COLO829 (cell line): ENCODE measurements at places on chromosomes 2 and 18.

DNA sequence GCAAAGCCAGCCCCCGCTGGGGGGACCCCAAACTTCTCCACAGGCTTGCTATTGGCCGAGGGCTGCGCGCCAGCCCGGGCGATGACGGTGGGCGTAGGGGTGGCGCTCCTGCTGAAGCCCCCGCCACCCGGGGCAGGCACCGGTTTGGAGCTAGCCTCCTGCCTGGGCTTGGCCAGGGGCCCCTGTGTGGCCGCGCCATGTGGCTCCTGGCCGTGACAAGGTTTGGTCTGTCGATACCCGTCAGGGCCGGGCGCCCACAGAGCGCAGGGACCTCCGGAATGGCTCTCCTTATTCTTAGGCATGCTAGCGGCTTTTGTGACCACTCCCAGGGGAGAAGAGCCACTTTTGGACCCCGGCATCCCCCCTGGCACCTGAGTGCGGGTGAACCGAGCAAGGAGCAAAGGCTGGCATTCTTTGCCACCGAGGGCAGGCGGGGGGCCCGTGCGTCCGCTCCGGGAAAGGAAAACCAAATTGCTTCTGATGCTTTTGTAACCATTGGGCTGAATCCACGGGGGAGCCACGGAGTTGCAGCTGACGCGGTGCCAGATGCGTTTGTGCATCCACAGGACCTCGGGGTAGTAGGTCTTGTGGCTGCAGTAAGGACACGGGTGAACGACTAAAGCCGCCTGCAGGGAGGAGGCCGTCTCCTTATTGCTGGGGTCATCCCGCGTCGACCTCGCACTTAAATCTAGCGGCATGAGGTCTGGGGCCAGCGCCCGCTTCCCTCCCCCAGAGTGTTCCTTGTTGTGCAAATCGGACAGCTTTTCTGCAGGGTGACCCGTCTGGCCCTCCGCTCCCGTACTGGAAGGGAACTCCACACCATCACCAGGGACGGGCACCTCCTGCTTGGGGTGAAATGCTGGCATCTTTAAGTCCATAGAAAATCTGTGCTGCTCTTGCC, 115.6 kb downstream of the ZNF516 start:
- DNase-seq, result no peak

DNA sequence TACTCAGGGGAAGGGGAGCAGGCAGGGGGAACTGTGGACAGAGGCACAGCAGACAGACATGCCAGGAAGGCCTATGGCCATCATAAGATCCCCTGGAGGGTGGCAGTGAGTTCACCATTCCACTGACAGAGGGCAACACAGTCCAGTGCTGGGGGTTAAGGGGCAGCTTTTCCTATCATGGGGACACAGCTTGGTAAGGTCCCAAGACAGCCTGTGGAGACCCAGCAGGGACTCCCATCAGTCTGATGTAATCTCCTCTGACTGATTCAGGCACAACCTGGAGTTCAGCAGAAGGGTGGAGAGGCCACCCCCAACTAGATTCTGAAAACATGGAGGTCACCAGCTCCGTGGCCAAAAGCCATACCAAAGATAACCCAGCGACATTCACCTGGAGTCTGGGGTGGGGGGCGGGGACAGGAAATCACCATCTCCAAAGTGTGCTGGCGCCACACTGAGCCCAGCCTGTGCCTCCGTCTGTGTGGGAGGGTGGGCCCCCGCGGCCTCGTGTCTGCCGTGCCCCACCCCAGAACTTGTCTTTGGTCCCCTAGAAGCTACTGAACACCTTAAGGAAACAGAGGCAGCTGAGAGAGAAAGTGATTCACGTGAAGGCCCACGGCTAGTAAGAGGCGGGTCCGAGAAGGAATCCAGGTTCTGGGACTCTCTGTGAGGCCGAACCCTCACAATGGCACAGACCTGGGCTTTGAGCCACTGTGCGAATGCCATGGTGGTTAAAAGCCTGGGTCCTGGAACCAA, 28.6 kb downstream of the DNMT3A start:
- DNase-seq, result no peak

GRCh38 chr2:148416248-148416647, 228.3 kb upstream of the EPC2 start:
- no peak for DNase-seq

- DNase-seq, result no peak
These were observed 207.3 kb upstream of the RAB6C start for GRCh38 chr2:129772190-129772579.

DNA sequence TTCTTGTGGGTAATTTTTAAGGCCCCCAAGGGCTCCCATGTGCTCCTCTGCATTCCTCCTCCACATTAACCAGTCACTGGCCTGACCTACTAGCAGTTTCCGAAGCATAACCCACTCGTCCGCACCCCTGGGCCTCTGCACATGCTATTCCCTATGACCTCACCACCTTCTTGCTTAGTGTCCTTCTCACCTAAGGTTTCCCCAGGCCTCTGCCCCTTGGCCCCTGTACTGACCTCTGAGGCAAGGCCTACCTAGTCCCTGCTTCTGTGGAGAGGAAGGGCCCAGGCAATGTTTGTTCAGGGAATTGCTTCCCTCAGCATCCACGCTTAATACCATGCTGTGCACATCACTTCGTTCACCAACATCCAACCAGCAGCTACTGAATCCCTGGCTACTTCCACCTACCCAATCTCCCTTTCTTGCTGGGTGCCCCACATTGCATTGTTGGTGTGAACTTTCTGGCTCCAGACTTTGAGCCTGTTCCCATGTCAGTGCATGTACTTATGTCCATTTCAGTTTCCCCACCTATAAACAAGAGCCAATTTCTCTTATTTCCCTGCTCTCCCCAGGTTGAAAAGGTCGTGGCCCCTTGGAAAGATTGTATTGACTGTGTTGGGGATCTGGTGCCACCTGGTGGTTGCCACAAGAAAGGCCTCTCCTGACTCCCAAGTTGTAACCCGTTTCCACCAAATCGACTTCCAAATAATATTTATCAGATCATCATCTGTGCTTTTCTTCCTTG, 19.2 kb upstream of the TMEM177 start:
- DNase-seq, result peak; percentile 63

DNA sequence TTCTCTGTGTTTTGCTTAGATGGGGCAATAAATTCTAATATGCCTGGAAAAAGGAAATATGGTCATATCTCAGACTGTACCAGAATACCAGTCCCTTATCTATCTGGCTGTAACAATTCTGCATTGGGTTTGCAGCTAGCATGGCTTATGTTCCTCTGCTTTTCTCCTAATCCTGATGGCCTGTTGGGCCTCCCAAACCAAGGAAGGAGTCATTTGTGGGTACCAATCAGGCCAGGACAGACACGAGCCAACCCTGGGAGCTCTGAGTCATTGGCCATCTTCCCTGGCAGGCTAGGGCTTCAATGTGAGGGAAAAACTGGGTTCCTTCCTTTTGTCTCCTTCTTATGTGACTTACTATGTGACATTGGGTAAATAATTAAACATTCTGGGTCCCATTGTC, 12.0 kb downstream of the SMARCAL1 start:
- DNase-seq, result no peak

DNA sequence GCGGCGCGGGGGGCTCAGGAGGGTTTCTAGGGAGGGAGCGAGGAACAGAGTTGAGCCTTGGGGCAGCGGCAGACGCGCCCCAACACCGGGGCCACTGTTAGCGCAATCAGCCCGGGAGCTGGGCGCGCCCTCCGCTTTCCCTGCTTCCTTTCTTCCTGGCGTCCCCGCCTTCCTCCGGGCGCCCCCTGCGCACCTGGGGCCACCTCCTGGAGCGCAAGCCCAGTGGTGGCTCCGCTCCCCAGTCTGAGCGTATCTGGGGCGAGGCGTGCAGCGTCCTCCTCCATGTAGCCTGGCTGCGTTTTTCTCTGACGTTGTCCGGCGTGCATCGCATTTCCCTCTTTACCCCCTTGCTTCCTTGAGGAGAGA, 5.2 kb downstream of the PROC start:
- DNase-seq, result no peak

DNA sequence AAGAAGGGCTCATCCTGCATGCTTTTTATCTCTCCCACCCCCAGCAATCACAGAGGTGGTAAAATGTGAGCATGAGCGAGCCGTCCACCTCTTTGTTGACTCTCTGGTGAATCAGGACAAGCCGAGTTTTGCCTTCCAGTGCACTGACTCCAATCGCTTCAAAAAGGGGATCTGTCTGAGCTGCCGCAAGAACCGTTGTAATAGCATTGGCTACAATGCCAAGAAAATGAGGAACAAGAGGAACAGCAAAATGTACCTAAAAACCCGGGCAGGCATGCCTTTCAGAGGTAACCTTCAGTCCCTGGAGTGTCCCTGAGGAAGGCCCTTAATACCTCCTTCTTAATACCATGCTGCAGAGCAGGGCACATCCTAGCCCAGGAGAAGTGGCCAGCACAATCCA, 19.5 kb downstream of the LIPG start:
- DNase-seq, result no peak

DNA sequence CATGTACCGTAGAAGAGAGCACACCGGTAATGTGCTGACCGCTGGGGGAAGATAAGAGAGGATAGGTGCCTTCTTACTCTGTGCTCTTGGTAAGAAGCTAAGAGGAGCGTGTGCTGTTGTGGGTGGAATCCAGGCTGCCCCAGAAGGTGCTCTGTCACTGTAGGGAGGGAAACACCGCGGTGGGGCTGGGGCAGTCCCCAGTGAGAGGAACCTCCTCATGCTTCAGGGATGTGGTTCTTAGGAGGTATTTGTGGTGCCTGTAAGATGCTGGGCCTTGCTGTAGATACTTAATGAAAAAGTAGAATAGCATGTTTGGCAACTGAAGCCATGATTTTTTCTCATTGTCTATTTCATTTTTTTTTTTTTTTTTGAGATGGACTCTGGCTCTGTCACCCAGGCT, 1.1 kb downstream of the COLEC11 start:
- DNase-seq, result no peak

DNA sequence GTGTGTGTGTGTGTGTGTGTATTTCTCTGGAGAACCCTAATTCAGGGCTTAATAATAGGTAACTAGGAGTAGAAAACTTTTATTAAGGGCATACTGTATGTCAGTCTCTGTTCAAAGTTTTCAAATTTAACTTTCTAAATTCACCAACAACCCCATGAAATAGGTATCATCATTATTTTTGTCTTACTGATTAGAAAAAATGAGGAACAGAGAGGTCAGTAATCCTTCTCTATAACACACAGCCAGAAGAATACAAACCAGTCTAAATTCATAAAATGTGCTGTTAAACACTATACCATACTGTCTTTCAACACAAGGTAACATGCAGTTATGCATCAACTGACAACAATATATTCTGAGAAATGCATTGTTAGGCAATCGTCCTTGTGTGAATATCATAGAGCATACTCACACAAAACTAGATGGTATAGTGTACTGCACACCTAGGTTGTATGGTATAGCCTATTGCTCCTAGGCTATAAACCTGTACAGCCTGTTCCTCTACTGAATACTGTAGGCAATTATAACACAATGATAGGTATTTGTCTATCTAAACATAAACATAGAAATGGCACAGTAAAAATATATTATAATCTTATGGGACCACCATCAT, 143.1 kb downstream of the PTH2R start:
- no peak for DNase-seq

- DNase-seq, result no peak
These were observed 473.9 kb upstream of the HS6ST1 start for GRCh38 chr2:128792476-128793054.

DNA sequence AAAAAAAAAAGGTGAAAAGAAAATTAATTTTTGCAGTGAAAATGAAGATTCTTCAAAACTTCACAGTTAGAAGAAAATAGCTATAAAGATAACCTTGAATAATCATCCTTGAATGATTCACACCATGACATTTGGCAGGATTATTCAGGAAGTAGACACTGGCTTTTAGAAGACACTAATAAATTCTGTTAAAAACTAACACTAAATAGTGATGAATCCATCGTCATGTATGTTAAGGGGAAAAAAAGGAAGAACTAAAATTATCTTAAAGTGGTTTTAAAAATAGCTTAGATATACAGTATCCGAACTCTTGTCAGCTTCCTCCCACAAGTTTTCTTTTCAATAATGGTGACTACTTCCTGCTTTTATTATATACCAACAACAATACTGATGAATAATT, 10.2 kb downstream of the USP37 start:
- no peak for DNase-seq

- DNase-seq, result no peak
These were observed 73.8 kb downstream of the HRH4 start for GRCh38 chr18:24534271-24534670.

DNA sequence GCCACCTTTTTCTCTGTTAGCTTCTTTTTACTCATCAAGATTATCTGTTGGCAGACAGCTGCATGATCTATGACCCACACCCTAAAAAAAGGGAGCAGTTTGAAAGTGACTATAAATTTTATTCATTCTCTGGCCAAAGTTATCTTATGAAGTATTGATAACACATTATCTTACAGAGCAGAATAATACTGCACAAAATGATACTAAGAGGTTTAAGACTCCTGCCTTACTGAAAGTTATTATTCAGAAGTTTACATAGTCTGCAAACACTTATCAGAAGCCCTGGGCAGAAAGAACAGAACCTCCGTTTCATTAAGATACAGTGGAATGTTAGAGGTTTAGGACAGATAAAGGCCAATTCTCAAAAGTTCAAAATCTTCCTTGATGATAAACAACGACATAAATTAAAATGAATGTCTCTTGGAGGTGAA, 78.2 kb downstream of the ZEB2 start:
- DNase-seq, result peak; percentile 64

- DNase-seq, result peak; percentile 7
These were observed at the start of gene CNGA3 for GRCh38 chr2:98346311-98347236. TSS of gene CNGA3 (plus strand) at chr2:98346456. CDS start at chr2:98369976, 23,520 bp downstream.
